ENCODE measurements at places on chromosomes 16 and 17.

DNA sequence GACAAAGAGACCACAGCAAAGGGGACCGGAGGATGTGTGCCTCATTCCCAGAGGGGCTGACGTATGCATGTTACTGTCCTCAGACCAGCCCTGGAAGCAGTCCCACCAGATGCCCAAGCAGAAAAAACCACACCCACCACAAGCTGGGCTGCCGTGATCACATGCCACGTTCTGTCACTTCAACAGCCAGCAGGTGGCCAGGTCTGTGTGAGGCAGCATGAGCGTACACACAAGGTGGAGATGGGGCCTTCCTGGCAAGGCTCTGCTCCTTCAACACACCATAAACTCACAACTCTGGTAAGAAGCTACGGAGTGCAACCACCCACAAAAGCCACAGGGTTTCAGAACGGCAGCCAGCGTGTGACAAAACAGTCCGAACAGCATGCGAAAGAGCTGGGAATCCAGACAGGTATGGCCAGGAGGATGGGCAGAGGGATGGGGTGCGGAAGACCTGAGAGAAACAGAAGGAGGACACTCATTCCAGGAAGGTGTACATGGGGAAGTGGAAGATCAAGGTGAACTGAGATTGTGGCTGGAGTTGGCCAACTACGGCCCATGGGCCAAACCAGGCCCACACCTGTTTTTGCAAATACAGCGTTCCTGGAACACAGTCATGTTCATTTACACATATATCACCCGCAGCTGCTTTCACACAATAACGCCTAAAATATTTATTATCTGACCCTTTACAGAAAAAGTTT lies 27.9 kb downstream of the MBTPS1 start:
- no peak for DNase-seq

GRCh38 chr16:28913946-28914724 lies 10.9 kb downstream of the RABEP2 start:
- DNase-seq = no peak

DNA sequence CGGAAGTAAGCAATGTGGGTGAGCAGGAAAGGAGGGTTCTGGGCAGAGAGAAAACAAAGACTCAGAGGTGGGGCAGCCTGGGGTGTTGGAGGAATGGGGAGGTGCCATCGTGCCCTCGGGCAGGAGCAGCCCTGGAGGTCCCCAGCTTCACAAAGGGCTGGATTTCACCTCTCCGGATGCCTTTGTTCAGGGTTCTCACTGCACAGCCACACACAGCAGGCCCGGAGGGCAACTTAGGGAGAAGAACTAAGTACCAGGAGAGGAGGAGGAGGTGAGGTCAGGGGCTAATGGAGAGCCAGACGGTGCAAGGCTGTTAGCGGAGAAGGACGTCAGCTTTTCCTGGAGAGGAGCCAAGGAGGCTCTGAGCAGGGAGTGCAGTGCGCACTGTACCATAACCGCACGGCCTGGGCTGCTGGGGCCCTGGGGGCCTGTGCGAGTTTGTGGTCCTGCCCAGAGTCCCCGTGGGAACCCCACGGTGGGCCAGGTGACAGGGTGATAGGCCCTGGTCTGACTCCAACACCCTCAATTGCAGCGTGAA lies 9.3 kb downstream of the ARRB2 start:
- no peak for DNase-seq

DNA sequence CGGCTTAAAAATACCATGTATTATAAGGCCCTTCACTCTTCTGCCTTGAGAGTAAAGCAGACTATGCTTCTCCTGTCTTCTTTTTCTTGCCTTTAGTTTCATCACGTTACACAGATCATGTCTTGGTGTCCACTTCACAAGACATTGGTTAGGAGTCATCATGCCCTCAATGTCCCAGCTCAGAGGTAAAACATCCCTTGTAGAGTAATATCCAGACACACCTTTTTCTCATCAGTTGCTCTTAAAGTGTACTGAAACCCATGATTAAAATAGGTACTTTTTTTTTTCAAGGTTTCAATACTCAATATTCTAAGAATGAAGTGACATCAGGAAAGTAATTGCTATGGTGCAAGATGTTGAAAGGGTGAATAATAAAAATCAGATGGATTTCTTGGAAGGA lies 267.8 kb downstream of the PMP22 start:
- DNase-seq = no peak

GRCh38 chr17:65013613-65014391 lies 42.7 kb downstream of the GNA13 start:
- DNase-seq = peak; percentile 62

GRCh38 chr17:77212833-77213777 lies 72.3 kb downstream of the SEC14L1 start:
- DNase-seq = no peak

GRCh38 chr16:28321700-28322411 lies 29.5 kb downstream of the SBK1 start:
- no peak for DNase-seq

DNA sequence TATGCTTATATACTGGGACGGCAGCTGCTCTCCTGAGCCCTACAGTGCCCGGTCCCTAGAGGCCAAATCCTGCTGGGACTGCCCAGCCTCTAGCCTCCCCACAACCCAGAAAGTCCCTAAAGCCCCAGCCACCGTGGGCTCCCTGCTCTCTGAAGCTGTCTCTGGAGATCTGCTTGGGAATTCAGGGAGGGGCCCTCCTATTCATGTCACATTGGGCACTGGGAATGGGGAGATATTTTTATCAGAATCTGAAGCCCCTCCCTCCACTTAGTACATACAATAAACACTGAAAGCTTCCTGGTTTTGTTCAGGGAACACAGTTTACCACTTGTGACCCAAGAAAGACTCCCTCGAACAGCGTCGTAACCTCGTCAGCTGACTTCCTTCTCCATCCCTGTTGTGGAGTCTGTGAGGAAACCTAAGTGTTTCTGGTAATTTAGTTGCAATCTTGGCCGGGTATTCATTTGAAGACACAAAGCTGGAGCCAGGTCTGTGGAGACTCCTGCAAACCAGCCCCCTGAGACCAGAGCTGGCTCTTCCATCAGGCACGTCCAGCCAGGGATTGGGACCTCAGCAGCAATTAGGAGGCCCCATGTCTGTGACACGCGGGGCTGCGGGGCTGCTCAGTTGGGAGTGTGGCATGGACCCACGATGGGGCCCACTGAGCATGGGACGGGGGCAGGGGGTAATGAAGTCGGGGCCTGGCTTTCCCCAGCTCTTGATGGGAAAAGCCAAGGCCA lies 38.5 kb downstream of the PGS1 start:
- no peak for DNase-seq

GRCh38 chr17:72244494-72244893 lies 123.7 kb downstream of the SOX9 start:
- DNase-seq = no peak

DNA sequence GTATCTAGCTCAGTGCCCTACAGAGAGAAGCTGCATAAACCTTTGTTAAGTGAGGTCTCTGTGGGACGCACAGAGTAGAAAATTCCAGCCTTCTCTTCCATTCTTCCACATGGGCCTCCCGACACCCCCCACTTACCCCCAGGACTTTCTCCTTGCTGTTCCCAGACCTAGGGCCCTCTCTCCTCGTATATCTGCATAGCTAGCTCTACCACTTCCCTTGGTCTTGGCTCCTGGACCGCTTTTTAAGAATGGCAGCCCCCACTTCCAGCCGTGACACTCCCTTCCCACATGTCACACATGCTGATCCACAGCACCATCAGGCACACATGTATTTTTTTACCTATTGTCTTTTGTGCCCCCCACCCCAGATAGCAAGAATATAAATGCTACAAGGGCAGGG lies 16.7 kb upstream of the FOXJ1 start:
- DNase-seq = no peak

DNA sequence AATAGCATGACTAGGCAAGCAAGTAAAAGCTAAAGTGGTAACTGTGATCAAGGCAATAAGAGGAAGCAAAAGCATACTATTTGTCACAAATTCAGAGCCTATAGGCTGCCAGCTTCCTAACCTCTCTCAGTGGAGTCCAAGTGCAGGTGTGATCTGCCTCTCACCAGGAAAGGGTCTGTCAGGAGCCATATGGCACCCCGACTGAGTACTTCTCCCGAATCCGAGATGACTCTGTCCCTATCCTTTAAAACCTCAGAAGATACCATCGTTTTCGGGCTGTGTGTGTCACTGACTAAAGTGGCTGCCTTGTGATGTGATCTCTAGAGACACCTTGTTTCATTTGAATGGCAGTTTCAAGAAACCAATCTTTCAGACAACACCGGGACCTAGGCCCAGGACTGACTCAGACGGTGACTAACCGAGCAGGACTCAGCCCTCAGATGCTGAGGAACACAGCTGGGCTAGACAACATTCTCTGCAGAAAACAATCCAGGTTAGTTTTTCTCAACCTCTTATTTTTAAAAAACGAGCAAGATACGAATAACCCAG lies 63.6 kb downstream of the SMG6 start:
- no peak for DNase-seq
